ENCODE measurements at places on chromosomes 11 and 22. TPM values are rescaled to one million over a fixed set of nuclear protein-coding genes. Genes with fewer than 3 reads are reported as not detected.

Gene SAA1
- not detected for total RNA-seq

GRCh38 chr11:7252683-7253213 is 1.0 kb downstream of the SYT9 start:
- H3K4me3 ChIP-seq = peak overlapping the region; percentile 41
- no peaks in the 10 kb centered on the region for H3K36me3 ChIP-seq
- peaks cover 13% of the 10 kb centered on the region for H3K4me1 ChIP-seq
- H3K27ac ChIP-seq = no peak overlapping the region
- no peak for DNase-seq

DNA sequence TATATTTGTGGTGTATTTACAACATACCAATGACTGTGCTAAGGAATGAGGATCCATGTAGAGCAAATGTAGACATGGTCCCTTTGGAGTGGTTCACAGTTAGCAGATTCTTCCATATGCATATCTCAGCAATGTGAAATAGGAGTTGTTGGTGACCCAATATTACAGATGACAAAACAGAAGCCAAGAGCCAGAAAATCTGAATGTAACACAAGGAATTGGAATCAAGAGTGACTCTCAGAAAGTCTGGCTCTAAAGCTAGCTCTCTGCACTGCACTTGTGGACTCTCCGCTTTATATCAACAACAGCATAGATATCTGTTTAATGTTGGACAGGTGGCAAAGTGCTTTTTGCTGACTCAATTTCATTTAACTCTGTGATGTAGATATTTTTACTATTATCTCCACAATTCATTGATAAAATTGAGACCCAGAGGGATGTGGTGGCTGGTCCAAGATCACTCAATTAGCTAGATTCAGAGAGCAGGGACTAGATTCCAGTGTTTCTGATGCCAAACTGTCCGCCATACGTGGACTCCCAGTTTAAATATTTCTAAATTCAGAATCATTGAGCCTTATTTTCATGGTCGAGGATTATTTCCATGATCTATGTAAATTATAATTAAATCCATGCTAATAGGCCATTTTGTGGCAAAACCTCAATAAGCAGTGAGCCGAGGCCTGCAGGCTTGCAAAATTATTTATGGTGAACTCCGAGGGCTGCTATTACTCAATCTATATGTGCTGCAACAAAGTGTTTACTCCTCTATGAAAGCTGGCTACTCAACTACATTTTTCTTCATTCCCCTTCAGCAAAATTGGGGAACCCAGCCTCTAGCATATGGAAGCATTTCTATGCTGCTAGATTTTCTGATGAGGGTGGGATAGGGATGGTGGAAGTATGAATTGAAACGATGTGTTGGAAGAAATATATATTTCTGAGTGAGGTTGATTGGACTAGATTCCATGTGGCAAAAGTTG is 21.1 kb upstream of the TENM4 start:
- no peak overlapping the region for H3K4me3 ChIP-seq
- no peaks in the 10 kb centered on the region for H3K36me3 ChIP-seq
- no peaks in the 10 kb centered on the region for H3K27me3 ChIP-seq
- no peak for DNase-seq
- H3K27ac ChIP-seq = no peak overlapping the region

GRCh38 chr22:24758164-24758799 is 16.2 kb downstream of the PIWIL3 start:
- no peaks in the 10 kb centered on the region for H3K4me1 ChIP-seq
- H3K36me3 ChIP-seq = no peaks in the 10 kb centered on the region
- H3K4me3 ChIP-seq = no peak overlapping the region

GRCh38 chr11:11532574-11532973 is 89.2 kb downstream of the GALNT18 start:
- peaks cover 76% of the 10 kb centered on the region for H3K4me1 ChIP-seq
- peak; percentile 72 for DNase-seq
- H3K4me3 ChIP-seq = no peak overlapping the region
- no peaks in the 10 kb centered on the region for H3K36me3 ChIP-seq
- peak overlapping the region; percentile 67 for H3K27ac ChIP-seq

GRCh38 chr22:49240016-49240380 is 587.7 kb downstream of the BRD1 start:
- H3K4me1 ChIP-seq = no peaks in the 10 kb centered on the region
- no peaks in the 10 kb centered on the region for H3K27me3 ChIP-seq
- H3K36me3 ChIP-seq = no peaks in the 10 kb centered on the region
- no peak overlapping the region for H3K27ac ChIP-seq

Gene SYTL2
- total RNA-seq = 65.7 TPM

Gene MRGPRX3
- total RNA-seq = not detected

DNA sequence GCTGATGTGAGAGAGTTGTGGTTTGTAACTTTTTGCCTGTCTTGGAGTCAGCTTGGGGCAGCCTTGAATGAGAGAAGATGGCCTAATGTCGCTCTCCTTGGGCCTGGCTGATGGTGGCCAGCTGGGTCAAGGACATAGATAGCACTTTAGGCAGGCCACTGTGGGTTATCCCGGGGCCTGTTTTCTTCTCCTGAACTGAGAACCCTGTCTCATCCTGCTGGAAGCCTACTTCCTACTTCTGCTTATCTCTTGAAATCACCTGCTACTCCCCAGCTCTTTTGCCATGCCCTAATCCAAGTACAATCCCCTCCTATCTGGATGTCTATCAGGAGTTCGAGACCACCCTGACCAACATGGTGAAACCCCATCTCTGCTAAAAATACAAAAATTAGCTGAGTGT is 49.5 kb downstream of the OSBP2 start:
- no peaks in the 10 kb centered on the region for H3K36me3 ChIP-seq
- no peaks in the 10 kb centered on the region for H3K27me3 ChIP-seq
- H3K4me3 ChIP-seq = no peak overlapping the region
- no peaks in the 10 kb centered on the region for H3K4me1 ChIP-seq

- DNase-seq = peak; percentile 43
- H3K4me3 ChIP-seq = no peak overlapping the region
- H3K27me3 ChIP-seq = no peaks in the 10 kb centered on the region
- H3K4me1 ChIP-seq = no peaks in the 10 kb centered on the region
- no peaks in the 10 kb centered on the region for H3K36me3 ChIP-seq
- no peak overlapping the region for H3K27ac ChIP-seq
Observed at GRCh38 chr11:125451400-125452124, 44.5 kb downstream of the FEZ1 start.

GRCh38 chr11:3195251-3196160 is 23.1 kb downstream of the MRGPRG start:
- H3K27ac ChIP-seq = no peak overlapping the region
- no peaks in the 10 kb centered on the region for H3K36me3 ChIP-seq
- H3K4me3 ChIP-seq = no peak overlapping the region
- H3K27me3 ChIP-seq = peaks cover 16% of the 10 kb centered on the region

DNA sequence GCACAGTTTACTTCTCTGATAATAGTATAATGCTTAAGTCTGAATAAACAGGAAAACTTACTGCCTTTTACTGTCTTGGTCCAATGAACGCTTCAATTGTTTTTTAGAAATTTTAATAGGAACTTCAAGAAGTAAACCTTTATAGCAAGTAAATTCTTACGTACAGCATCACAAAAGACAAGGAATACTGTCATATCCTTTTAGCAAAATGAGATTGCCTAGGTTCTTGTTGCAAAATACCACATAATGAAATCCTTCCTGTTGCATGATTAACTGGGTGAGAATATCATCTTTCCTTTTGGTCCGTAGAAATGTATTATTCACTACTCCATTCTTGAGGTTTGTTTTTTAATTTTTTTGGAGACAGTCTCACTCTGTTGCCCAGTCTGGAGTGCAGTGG is 22.3 kb upstream of the HIKESHI start:
- no peaks in the 10 kb centered on the region for H3K4me1 ChIP-seq
- no peak overlapping the region for H3K27ac ChIP-seq
- no peaks in the 10 kb centered on the region for H3K27me3 ChIP-seq
- H3K4me3 ChIP-seq = no peak overlapping the region
- peaks cover 12% of the 10 kb centered on the region for H3K36me3 ChIP-seq

DNA sequence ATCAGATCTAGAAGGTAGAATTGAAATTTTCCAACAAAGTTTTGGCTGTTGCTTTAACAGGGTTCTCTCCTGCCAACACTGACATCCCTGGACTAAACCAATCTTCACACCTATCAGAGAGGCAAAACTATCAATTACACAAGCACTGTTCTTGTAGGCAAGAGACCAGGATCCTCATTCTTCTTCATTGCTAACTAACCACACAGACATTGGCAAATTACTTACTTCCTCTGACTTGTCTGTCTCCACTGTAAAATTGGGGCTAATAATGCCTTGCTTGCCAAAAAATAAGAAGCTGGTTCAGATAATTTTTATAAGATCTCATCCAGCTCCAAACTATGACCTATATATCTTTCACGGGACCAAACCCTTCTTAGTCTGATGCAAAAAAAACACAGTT is 93.8 kb upstream of the DDI1 start:
- no peak overlapping the region for H3K27ac ChIP-seq
- no peaks in the 10 kb centered on the region for H3K27me3 ChIP-seq
- H3K36me3 ChIP-seq = no peaks in the 10 kb centered on the region

Gene PANX2
- total RNA-seq = 0.13 TPM

Gene CHADL
- 4.7 TPM for total RNA-seq

DNA sequence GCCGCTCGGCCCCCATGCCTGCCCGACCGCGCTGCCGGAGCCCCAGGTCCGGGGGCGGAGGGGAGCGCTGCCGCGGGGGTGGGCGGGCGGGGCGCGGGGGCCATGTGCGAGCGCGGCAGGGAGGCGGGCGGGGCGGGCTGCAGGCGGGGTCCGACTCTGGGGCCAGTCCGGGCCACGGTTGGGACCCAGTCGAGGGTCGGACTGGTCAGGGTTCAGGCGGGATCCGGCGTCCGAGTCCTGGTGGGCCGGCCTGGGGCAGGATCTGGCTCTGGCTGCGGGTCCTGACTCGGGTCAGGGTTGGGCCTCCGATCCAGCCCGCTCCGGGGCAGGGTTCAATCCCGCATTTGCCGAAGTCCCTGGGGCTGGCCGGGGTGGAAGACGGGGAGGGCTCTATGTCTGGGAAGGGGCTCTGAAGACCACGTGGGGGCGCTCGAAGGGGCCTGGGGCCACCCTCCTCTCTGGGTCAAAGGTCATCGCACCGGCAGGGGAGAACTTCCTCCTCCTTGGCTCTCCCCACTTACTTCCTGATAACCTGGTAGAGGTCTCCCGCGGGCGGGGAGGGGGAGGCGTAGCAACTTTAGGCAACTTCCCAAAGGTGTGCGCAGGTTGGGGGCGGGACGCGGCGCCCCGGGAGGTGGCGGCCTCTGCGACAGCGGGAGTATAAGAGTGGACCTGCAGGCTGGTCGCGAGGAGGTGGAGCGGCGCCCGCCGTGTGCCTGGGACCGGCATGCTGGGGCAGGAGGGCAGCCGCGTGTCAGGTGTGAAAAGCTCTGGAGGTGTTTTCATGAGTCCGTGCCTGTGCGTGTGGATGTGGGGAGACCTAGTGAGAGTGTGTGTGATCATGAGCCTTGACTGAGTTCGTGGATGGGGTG is 603 bp downstream of the ESRRA start:
- H3K27ac ChIP-seq = peak overlapping the region; percentile 53
- peaks cover 13% of the 10 kb centered on the region for H3K27me3 ChIP-seq
- peak overlapping the region; percentile 55 for H3K4me3 ChIP-seq
- H3K36me3 ChIP-seq = peaks cover 4% of the 10 kb centered on the region
- H3K4me1 ChIP-seq = peaks cover 20% of the 10 kb centered on the region

Gene MUC5AC
- total RNA-seq = not detected

DNA sequence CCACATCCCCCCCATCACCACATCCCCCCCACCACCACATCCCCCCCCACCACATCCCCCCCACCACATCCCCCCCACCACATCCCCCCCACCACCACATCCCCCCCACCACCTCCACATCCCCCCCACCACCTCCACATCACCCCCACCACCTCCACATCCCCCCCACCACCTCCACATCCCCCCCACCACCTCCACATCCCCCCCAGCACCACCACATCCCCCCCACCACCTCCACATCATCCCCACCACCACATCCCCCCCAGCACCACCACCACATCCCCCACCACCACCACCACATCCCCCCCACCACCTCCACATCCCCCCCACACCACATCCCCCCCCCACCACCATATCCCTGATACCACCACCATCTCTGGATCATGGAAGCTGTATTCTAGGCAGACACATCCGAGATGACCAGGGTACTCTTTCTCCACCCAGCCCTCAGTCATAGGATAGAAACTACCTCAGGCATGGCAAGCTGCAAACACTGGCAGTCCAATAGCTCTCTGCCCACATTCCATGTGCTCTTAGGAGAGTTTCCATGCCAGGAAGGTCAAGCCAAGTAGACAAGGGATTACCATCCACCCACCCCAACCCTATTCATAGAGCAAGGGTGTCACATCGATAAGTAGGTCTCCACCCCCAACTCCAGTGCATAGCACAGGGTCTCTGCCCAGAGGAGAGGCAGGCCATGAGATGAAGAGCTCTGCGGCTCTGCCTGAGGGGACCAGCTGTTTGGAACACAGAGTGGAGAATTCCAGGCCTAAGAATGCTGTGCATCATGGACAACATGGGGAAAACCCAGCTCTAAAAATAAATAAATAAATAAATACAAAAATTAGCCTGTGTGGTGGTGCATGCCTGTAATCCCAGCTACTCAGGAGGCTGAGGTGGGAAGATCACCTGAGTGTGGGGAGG is 33.0 kb upstream of the TEAD1 start:
- no peaks in the 10 kb centered on the region for H3K27me3 ChIP-seq
- no peak overlapping the region for H3K27ac ChIP-seq
- no peaks in the 10 kb centered on the region for H3K4me1 ChIP-seq
- no peaks in the 10 kb centered on the region for H3K36me3 ChIP-seq

- no peak overlapping the region for H3K27ac ChIP-seq
- peaks cover 2% of the 10 kb centered on the region for H3K4me1 ChIP-seq
- H3K4me3 ChIP-seq = no peak overlapping the region
- no peaks in the 10 kb centered on the region for H3K36me3 ChIP-seq
- DNase-seq = no peak
Observed at GRCh38 chr11:12362857-12363256, 14.5 kb upstream of the PARVA start.

DNA sequence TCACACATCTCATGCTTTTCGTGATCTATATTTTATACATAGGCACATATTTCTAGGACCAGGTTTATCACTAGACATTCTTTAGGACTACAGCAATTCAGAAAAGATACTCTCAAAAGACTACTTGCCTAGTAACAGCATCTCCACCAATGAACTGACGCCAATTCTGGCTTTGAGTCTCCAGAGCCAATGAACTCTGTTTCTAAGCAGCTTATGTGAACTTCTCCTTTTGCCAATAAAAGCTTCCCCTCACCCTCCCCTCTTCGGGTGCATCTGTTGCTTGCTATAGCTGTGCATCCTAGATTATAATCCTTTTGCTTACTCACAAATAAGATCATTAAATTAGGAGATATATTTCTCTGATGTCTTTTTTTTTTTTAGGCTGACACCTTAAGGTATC is 11.4 kb upstream of the ANKK1 start:
- H3K4me3 ChIP-seq = no peak overlapping the region
- H3K36me3 ChIP-seq = no peaks in the 10 kb centered on the region
- H3K4me1 ChIP-seq = peaks cover 10% of the 10 kb centered on the region
- no peaks in the 10 kb centered on the region for H3K27me3 ChIP-seq
- H3K27ac ChIP-seq = no peak overlapping the region

Gene RAB36
- 1.0 TPM for total RNA-seq

- peaks cover 6% of the 10 kb centered on the region for H3K4me1 ChIP-seq
- DNase-seq = no peak
- H3K4me3 ChIP-seq = no peak overlapping the region
- H3K27me3 ChIP-seq = no peaks in the 10 kb centered on the region
- H3K36me3 ChIP-seq = peaks cover 64% of the 10 kb centered on the region
Observed at GRCh38 chr22:24567668-24568067, 11.9 kb downstream of the SNRPD3 start.
